GM19239 (cell line): ENCODE measurements at places on chromosomes 3 and 15.

- no peak for DNase-seq
These were observed 25.0 kb upstream of the BCL6 start for GRCh38 chr3:187770224-187770623.

- no peak for DNase-seq
These were observed 245.7 kb upstream of the HES1 start for GRCh38 chr3:193890016-193890897.

GRCh38 chr3:33124638-33125037 is 10.8 kb downstream of the CRTAP start:
- no peak for DNase-seq

GRCh38 chr15:57323806-57324589 is 52.3 kb upstream of the CGNL1 start:
- no peak for DNase-seq

- DNase-seq: no peak
These were observed 52.2 kb upstream of the OSBPL11 start for GRCh38 chr3:125647318-125648014.

- no peak for DNase-seq
These were observed 29.4 kb downstream of the CRTC3 start for GRCh38 chr15:90559119-90559518.

- no peak for DNase-seq
These were observed 34.8 kb downstream of the RBPMS2 start for GRCh38 chr15:64740311-64741170.

GRCh38 chr3:134559591-134559990 is 73.7 kb downstream of the CEP63 start:
- DNase-seq: no peak

GRCh38 chr3:25557694-25558093 is 107.0 kb downstream of the TOP2B start:
- no peak for DNase-seq

DNA sequence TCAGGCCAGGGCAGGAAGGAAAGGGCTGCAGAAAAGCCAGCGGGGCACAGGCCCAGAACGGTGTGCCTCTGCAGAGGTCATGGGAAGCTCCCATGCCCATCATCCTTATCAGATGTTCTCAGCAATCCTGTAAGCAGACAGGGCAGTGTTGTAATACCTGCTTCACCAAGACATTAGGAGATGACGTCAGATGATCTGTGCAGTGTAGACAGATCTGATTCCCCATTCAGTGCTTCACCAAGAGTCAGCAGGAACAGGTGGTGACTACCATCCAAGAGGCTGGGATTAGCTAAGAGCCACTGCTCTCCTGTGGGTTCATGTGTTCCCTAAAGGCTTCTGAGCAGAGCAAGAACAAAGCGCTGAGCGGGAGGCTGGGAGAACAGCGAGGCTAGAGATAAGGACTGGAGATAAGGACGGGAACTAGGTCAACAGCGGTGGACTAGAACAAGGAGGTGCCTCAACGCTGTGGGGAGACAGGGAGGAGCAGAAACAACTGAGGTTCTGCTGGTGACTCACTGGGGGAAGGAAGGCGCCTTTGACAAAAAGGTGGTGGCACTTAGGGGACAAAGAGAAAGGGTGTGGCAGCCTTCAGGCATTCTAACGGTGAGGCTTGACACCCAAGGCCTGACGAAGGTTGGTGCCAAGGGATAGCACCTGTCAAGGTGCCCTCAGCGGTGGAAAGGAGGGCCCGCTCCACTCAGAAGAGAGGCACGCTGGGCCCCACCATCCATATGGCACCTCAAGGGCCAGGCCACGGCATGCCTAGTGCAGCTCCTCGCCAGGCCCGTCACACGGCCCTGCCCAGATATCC is 28.4 kb downstream of the CCDC12 start:
- no peak for DNase-seq

- DNase-seq: no peak
These were observed 14.2 kb upstream of the PPP1R2 start for GRCh38 chr3:195557322-195557721.

DNA sequence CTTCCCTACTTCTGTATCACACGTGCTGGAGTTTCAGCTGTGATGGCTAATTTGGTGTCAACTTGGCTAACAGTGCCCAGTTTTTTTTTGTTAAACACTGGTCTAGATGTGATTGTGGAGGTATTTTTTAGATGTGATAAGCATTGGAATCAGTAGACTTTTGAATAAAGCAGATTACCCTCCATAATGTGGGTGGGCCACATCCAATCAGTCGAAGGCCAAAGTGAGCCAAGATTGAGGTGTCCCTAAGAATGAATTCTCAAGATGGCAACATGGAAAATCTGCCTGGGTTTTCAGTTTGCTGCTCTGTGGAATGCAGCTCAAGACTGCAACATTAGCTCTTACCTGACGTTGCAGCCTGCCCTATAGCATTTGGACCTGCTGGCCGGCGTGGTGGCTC is 68.8 kb upstream of the AGBL1 start:
- no peak for DNase-seq
